ENCODE measurements at places on chromosomes 4 and X. TPM values are rescaled to one million over a fixed set of nuclear protein-coding genes. Genes with fewer than 3 reads are reported as not detected.

DNA sequence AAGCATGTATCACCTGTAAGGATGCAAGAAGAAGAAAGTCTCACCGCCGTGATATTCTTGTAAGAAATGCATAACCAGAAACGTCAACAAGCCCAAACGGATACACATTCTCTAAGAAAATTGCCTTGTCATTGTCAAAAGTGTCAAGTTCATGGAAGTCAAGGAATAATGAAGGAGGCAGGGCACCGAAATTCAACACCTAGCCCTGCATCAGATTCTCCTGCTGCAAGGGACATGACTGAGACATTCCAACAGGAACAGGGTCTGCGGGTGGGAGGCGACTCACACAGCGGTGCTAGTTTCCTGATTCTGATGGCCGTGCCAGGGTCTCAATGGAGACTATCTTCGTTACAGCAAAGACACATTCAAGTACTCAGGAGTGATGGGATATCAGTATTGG is 26.7 kb downstream of the IRF2 start:
- no peaks in the 10 kb centered on the region for H3K27me3 ChIP-seq
- peak overlapping the region; percentile 80 for H3K27ac ChIP-seq
- no peaks in the 10 kb centered on the region for H3K36me3 ChIP-seq
- peaks cover 19% of the 10 kb centered on the region for H3K4me1 ChIP-seq

GRCh38 chr4:73540826-73541225 is 59.3 kb downstream of the AFM start:
- H3K36me3 ChIP-seq = no peaks in the 10 kb centered on the region
- H3K4me3 ChIP-seq = no peak overlapping the region
- H3K4me1 ChIP-seq = no peaks in the 10 kb centered on the region

DNA sequence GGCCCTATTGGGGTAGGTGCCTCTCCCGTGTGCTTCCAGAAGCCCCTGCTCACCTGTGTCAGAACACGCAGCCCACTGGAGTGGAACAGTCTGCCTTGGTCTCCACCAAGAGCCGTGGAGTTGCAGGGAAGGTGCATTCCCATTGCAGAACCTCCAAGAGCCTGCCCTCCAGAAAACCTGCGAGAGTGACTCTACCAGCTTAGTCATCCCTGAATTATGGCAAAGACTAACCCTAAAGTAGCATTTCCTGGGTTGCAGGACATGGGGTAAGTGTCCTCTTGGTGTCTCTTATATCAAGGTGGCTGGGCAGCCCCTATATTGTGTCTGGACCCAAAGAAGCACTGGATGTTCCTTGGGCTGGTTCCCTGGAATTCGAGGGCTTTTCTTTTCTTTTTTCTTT is 224.6 kb downstream of the BCOR start:
- H3K4me1 ChIP-seq = no peaks in the 10 kb centered on the region
- no peak overlapping the region for H3K27ac ChIP-seq
- H3K4me3 ChIP-seq = no peak overlapping the region
- H3K36me3 ChIP-seq = no peaks in the 10 kb centered on the region

DNA sequence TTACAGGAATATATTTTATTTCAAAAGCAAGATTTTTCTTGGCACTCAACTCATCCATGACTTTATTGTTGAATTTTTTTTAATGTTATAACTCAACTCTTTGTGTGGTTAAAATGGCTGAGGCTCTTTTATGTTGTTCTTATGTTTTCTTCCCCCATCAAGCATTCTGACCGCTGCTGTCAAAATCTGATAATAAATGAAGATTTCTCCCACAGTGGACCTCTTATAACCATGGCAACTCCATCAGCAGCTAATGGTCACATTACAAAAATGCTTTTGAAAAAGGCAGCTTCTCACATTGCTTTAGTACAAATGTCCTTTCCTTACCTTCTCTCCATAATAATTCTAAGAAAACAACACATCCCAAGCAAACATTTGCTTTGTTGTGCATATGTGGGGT is 96.0 kb upstream of the ATOH1 start:
- H3K36me3 ChIP-seq = no peaks in the 10 kb centered on the region
- no peak for DNase-seq
- no peak overlapping the region for H3K4me3 ChIP-seq
- H3K4me1 ChIP-seq = no peaks in the 10 kb centered on the region

- no peaks in the 10 kb centered on the region for H3K4me1 ChIP-seq
- no peaks in the 10 kb centered on the region for H3K36me3 ChIP-seq
- no peak for DNase-seq
- H3K4me3 ChIP-seq = no peak overlapping the region
Measured at GRCh38 chr4:103443324-103443723, 245.2 kb upstream of the CENPE start.

GRCh38 chrX:95718746-95719145 is 965.9 kb upstream of the DIAPH2 start:
- no peaks in the 10 kb centered on the region for H3K4me1 ChIP-seq
- no peaks in the 10 kb centered on the region for H3K27me3 ChIP-seq
- DNase-seq = no peak
- H3K27ac ChIP-seq = no peak overlapping the region

DNA sequence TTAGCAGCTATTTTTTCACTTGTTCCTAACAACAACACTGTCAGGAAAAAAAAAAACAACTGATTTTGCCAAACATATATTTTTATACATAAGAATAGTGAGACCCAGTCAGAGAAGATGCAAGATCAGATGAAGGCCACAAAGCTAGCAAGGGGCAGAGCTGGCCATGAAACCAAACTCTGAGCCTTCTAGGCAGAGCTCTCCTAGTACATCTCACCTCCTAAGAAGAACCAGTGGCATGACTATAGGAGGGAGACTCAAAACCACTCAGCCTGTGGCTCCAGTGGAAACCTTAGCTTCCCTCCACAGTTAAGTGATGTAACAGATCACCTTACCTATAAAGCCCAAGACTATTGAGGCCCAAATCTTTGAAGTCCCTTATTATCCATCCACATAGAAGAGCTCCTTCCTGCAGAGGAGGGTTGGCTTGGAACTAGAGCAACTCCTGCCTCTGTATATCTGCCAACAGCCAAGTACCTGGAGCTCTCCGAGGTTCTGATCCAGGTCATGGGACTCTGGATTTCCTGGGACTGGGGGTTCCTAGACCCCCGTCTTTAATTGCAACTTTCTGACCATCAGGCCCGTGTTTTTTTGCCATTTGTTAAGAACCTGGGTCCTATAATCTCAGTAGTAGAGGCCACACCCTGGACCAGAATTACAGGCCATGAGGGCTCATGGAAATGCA is 136.5 kb downstream of the SH3KBP1 start:
- no peaks in the 10 kb centered on the region for H3K4me1 ChIP-seq
- H3K27me3 ChIP-seq = no peaks in the 10 kb centered on the region
- no peak for DNase-seq
- H3K4me3 ChIP-seq = no peak overlapping the region
- H3K27ac ChIP-seq = no peak overlapping the region

DNA sequence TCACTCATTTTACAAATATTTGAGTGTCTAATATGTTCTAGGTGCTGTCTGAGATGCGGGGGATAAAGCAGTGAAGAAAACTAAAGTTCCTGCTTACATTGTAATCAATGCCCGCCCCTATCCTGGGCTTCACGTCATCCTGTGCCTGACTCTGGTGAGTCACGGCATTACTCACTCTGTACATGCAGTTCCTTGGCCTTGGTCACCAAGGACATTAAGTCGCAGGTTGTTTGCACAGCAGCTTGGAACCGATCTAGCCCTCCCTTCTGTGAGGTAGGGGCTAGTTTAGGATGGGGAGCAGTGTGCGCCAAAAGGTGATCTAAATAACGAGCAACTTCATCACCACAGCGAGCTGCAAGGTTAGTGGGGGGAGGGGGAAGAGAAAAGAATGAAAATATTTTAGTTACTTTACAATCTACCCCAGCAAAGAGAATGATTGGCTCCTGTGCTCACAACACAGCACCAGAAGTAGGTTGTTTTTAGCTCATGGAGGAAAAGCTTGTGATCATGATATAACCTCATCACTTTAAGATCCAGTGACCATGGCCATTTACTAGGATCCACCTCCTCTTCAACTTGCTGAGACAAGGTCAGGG is 48.0 kb upstream of the HDAC8 start:
- H3K4me3 ChIP-seq = no peak overlapping the region
- H3K4me1 ChIP-seq = no peaks in the 10 kb centered on the region
- H3K27ac ChIP-seq = no peak overlapping the region

- H3K4me3 ChIP-seq = no peak overlapping the region
- H3K27me3 ChIP-seq = no peaks in the 10 kb centered on the region
- DNase-seq = no peak
- H3K36me3 ChIP-seq = no peaks in the 10 kb centered on the region
- H3K27ac ChIP-seq = no peak overlapping the region
- H3K4me1 ChIP-seq = no peaks in the 10 kb centered on the region
Measured at GRCh38 chr4:137393044-137393443, 139.2 kb downstream of the PCDH18 start.

GRCh38 chr4:19026281-19026680 is 1004.7 kb upstream of the LCORL start:
- no peak overlapping the region for H3K4me3 ChIP-seq
- no peaks in the 10 kb centered on the region for H3K27me3 ChIP-seq
- no peaks in the 10 kb centered on the region for H3K36me3 ChIP-seq
- no peak overlapping the region for H3K27ac ChIP-seq

GRCh38 chr4:147655639-147656038 is 28.3 kb downstream of the PRMT9 start:
- H3K4me1 ChIP-seq = no peaks in the 10 kb centered on the region
- no peak overlapping the region for H3K4me3 ChIP-seq
- no peak for DNase-seq
- H3K36me3 ChIP-seq = peaks cover 16% of the 10 kb centered on the region
- no peak overlapping the region for H3K27ac ChIP-seq

DNA sequence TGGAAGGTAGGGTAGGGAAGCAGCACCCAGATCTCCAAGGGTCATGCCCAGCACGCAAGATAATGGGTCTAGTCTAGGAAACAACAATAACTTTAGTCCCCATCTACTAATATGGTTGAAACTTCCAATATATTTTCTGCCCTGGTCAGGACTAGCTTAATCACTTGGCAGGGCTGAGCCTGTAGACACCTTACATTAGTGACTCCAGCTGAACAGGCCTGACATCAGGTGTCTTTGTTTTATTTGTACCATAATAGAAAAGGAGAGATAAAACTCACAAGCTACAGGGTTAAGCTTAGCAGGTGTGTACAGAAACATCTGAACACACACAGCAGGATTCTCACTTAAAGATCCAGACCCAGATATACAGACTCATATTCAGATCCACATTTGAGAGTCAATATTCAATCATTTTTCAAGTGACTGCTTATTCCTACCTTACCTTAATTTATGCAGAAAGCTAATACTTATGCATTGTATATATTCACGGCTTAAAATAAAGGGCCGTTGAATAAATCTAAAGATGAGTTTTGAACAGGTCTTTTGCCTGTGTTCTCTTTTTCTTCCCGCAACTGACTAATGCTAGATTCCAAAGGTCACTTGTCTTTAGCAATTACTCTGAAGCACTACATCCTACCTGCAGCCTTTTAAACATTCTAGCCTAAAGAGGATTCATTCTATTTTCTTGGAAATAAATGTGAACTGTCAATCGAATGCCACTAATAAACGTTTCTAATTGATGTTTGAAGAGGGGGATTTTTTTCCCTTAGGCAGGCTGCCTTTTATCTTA is 745.3 kb downstream of the RPA4 start:
- H3K4me3 ChIP-seq = no peak overlapping the region
- no peak overlapping the region for H3K27ac ChIP-seq
- no peaks in the 10 kb centered on the region for H3K27me3 ChIP-seq
- no peak for DNase-seq

DNA sequence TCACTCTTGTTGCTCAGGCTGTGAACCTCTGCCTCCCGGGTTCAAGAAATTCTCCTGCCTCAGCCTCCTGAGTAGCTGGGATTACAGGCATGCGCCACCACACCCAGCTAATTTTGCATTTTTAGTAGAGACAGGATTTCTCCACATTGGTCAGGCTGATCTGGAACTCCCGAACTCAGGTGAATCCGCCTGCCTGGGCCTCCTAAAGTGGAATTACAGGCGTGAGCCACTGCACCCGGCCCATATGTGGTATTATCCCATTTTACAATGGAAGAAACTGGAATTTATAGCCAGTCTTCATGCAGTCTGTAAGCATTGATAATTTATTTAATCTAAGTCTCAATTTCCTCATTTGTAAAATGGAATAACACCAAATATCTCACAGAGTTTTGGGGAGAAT is 161.8 kb downstream of the GABRB1 start:
- H3K36me3 ChIP-seq = no peaks in the 10 kb centered on the region
- H3K27ac ChIP-seq = no peak overlapping the region
- no peak for DNase-seq
- no peaks in the 10 kb centered on the region for H3K27me3 ChIP-seq

DNA sequence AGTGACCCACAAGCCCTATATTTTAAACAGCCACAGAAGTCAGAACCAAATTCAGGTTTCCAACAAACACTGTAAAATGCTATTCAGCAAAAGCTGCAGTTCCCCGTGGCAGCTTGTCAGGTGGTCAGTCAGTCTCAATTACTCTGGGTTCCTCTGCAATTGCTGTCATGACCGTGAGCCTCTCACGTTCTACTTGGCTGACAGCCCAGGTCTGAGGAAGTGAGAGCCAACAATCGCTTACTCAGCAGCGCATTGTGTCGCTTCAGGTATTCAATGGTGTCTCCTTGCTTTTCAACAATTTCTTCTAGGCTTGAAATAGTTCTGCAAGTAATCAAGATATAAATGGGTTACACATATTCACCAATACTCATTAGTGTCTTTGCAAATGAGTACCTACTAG is 25.8 kb downstream of the TRIM75 start:
- peaks cover 17% of the 10 kb centered on the region for H3K4me1 ChIP-seq
- peak overlapping the region; percentile 35 for H3K27ac ChIP-seq
- peak; percentile 74 for DNase-seq
- H3K4me3 ChIP-seq = no peak overlapping the region

GRCh38 chr4:112747036-112747435 is 110.1 kb downstream of the LARP7 start:
- no peaks in the 10 kb centered on the region for H3K36me3 ChIP-seq
- no peak for DNase-seq
- no peak overlapping the region for H3K4me3 ChIP-seq
- no peaks in the 10 kb centered on the region for H3K4me1 ChIP-seq
- H3K27ac ChIP-seq = no peak overlapping the region

- peaks cover 13% of the 10 kb centered on the region for H3K4me1 ChIP-seq
- no peak for DNase-seq
- H3K4me3 ChIP-seq = peak overlapping the region; percentile 4
- H3K27ac ChIP-seq = no peak overlapping the region
- H3K27me3 ChIP-seq = peaks cover 4% of the 10 kb centered on the region
Measured at GRCh38 chr4:1137063-1137776, 23.9 kb upstream of the RNF212 start.

GRCh38 chr4:158801066-158801465 is 32.2 kb downstream of the FNIP2 start:
- DNase-seq = peak; percentile 36
- peaks cover 29% of the 10 kb centered on the region for H3K4me1 ChIP-seq
- no peak overlapping the region for H3K27ac ChIP-seq
- H3K27me3 ChIP-seq = no peaks in the 10 kb centered on the region
- no peaks in the 10 kb centered on the region for H3K36me3 ChIP-seq

Gene GASK1B
- 16.8 TPM for total RNA-seq

Gene IQCM
- 8.6 TPM for total RNA-seq

Gene XG
- total RNA-seq = not detected

Gene PCYT1B
- total RNA-seq = not detected

Gene CXorf65
- not detected for total RNA-seq

Gene TLR10
- total RNA-seq = not detected

Gene MAGEE1
- total RNA-seq = 3.0 TPM

Gene NALF2
- not detected for total RNA-seq

Gene AWAT2
- total RNA-seq = not detected

Gene DDIT4L
- total RNA-seq = not detected

Gene HSFX3
- total RNA-seq = not detected

Gene TRAM1L1
- total RNA-seq = not detected

Gene NWD2
- 0.48 TPM for total RNA-seq

Data from transverse colon (tissue), 4 donors.